ENCODE measurements at places on chromosomes 2 and 18. TPM values are rescaled to one million over a fixed set of nuclear protein-coding genes. Genes with fewer than 3 reads are reported as not detected.

Gene RAB31
- 0.45 TPM for total RNA-seq

Gene CRYGD
- total RNA-seq: not detected

Gene OTX1
- total RNA-seq: not detected

Gene SAG
- not detected for total RNA-seq

Gene ARHGAP25
- total RNA-seq: 59.3 TPM

Gene CABLES1
- 1.8 TPM for total RNA-seq

Gene POTEI
- total RNA-seq: not detected

- no peaks in the 10 kb centered on the region for H3K36me3 ChIP-seq
- no peaks in the 10 kb centered on the region for H3K4me1 ChIP-seq
Observed at GRCh38 chr2:232341739-232342126, 36.8 kb upstream of the ALPP start.

- H3K4me3 ChIP-seq: no peak overlapping the region
- H3K27me3 ChIP-seq: no peaks in the 10 kb centered on the region
- no peak overlapping the region for H3K27ac ChIP-seq
- DNase-seq: no peak
- no peaks in the 10 kb centered on the region for H3K4me1 ChIP-seq
Observed at GRCh38 chr18:25510096-25510495, 158.1 kb upstream of the ZNF521 start.

GRCh38 chr2:21104030-21104660 is 19.6 kb upstream of the TDRD15 start:
- no peak for DNase-seq
- no peak overlapping the region for H3K4me3 ChIP-seq
- H3K27me3 ChIP-seq: no peaks in the 10 kb centered on the region
- H3K4me1 ChIP-seq: no peaks in the 10 kb centered on the region
- no peaks in the 10 kb centered on the region for H3K36me3 ChIP-seq
- no peak overlapping the region for H3K27ac ChIP-seq

DNA sequence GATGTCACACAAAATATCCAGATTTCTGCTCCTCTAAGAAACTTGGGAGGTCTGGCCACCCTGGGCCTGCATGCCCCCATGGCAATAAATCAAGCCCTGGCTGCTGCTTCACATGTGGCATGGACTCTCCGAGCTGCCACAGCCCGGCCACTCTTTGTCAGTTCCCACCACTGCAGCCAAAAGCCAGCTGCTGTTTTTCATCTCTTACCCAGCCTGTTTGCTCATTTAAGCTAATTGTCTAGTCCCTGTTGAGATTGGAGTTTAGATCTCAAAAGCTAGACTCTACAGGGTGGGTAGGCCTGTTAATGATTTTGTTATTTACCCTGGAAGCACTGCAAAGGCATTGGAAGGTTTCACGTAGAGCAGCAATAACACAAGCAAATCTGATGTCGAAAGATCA is 20.9 kb upstream of the ANXA4 start:
- no peaks in the 10 kb centered on the region for H3K27me3 ChIP-seq
- no peak overlapping the region for H3K4me3 ChIP-seq
- peaks cover 6% of the 10 kb centered on the region for H3K4me1 ChIP-seq
- no peaks in the 10 kb centered on the region for H3K36me3 ChIP-seq

DNA sequence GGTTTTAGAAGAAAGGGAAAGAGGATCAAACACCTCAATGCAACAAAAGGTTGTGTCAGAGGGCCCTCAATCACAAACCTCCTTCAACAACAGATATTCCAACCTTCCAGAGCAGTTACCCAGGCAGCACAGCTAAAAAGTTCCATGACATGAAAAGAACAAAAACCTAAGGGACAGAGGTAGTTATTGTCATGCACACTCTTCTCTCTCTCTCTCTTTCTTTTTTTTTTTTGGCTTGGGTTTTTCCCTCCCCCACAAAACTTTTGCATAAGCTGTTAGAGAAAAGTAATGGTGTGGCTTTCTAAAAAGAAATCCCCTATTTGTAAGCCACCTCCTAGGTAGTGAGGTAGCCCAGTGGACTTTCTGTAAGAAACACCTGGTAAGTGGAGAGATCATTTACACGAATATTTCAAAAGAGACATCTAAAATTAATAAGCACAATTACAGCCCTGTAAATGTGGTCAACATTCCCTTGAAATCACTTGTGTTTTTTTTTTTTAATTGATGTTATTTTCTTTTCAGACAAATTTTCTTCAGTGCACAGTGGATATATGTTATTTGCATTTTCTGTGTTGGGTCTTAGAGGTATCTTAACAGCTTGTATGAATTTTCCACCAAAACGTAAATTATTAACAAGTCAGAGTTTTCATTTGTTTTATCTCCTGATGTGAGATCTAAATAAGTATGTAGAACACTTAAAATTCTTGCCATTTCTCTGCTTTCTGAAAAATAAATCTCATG is 48.4 kb downstream of the ZEB2 start:
- DNase-seq: peak; percentile 14
- peaks cover 32% of the 10 kb centered on the region for H3K4me1 ChIP-seq
- peak overlapping the region; percentile 69 for H3K27ac ChIP-seq
- peaks cover 5% of the 10 kb centered on the region for H3K36me3 ChIP-seq

GRCh38 chr2:8918412-8918811 is 81.0 kb upstream of the KIDINS220 start:
- no peak overlapping the region for H3K27ac ChIP-seq
- H3K4me1 ChIP-seq: no peaks in the 10 kb centered on the region
- no peak overlapping the region for H3K4me3 ChIP-seq
- no peak for DNase-seq
- H3K36me3 ChIP-seq: no peaks in the 10 kb centered on the region

DNA sequence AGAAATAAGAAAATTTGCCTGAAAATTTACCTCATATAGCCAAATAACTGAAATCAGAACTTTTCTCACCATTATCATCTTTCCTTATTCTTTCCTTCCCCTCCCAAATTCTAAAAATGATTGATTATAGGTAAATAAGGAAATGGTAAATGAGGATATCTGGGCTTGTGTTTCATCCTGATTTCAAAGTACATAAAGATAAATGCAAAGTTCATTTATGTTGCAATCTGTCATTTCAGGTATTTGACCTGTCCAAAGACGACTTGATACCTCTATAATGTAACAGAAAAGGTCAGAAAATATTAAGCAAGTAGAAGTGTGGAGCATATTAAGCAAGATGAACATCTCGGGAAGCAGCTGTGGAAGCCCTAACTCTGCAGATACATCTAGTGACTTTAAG is 3.4 kb downstream of the RBBP8 start:
- H3K4me3 ChIP-seq: no peak overlapping the region
- no peak overlapping the region for H3K27ac ChIP-seq
- peaks cover 7% of the 10 kb centered on the region for H3K27me3 ChIP-seq
- H3K36me3 ChIP-seq: peaks cover 49% of the 10 kb centered on the region
- DNase-seq: no peak

GRCh38 chr2:36570416-36570815 is 27.6 kb downstream of the FEZ2 start:
- H3K4me1 ChIP-seq: peaks cover 2% of the 10 kb centered on the region
- H3K27ac ChIP-seq: no peak overlapping the region
- no peak for DNase-seq
- H3K4me3 ChIP-seq: no peak overlapping the region
- H3K36me3 ChIP-seq: peaks cover 40% of the 10 kb centered on the region

DNA sequence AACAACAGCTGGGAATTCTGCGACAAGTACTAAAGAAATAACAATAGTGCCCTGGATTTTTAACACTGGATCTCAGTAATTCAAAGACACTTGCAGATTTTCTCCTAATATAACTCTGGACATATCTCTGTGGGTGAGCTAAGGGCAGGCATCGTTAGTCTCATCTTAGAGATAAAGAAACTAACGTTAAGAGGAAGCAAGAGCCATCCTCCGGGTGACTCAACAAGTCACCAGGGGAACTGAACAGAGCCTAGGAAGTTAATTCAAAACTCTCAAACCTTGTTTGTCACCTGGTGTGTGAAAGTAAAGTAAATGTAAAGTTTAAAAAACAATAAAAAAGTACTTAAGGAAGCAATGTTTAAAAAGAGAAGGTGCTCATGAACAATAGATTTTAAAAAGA is 41.6 kb upstream of the NRP2 start:
- H3K27me3 ChIP-seq: peaks cover 5% of the 10 kb centered on the region
- peaks cover 5% of the 10 kb centered on the region for H3K4me1 ChIP-seq
- no peak overlapping the region for H3K27ac ChIP-seq
- no peak for DNase-seq

DNA sequence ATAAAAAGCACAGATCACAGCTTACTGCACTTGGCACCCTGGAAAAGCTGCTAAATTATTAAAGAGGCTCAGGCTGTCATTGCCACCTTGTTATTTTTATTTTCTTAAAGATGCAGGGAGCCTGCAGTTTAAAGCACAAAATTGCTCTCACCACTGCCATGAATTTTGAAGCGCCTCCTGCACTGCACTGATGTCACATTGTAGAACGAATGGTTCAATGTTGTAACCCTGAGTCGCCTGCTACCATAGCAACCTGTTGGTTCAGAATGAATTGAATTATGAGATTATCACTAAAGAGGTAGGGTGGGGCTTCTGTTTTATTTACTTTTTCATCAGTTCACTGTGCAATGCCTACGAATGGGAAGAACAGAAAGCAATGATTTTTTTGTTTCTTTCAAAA is 16.5 kb downstream of the SCG2 start:
- H3K36me3 ChIP-seq: no peaks in the 10 kb centered on the region
- H3K4me3 ChIP-seq: no peak overlapping the region
- H3K27me3 ChIP-seq: no peaks in the 10 kb centered on the region

DNA sequence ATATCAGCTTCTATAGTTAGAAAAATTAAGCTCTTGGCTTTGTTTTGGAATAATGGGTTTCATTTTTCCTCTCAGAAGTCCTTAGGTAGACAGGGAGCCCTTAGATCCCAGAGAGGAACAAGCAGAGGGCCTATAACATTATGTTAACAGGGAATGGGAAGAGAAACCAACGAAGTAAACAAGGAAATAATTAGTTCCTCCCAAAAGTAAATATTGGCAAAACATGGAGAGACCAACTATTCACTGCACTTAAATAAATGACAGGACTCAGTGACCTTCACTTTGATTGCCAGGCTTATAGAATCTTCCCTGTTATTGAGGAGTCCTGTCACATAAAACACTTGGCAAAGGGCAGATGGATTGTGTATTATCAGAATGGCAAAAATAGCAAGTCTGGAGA is 5.3 kb downstream of the CRIM1 start:
- H3K27me3 ChIP-seq: peaks cover 45% of the 10 kb centered on the region
- no peak for DNase-seq
- no peak overlapping the region for H3K27ac ChIP-seq
- no peak overlapping the region for H3K4me3 ChIP-seq
- H3K36me3 ChIP-seq: no peaks in the 10 kb centered on the region

DNA sequence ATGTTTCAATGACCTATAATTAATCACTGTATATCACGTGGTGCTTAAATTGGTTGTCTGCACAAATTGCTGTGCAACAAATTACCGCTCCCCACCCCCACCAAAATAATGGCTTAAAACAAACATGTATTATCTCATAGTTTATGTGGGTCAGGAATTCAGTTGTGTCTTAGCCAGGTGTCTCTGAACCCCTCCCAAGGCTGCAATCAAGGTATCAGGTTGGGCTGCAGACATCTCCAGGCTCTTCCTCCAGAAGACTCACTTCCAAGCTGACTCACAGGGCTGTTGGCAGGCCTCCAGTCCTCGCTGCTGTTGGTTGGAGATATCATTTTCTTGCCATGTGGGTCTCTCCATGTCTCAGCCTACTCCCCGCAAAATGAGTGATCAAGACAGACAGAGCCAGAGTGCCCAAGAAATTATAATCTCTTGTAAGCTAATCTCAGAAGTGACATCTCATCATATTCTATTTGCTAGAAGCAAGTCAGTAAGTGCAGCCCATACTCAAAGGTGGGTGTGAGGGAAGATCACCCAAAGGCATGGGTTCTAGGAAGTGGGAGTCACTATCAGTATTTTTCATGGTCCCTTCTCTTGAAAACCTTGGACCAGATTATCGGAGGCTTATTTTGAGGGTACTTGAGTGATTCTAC is 38.4 kb downstream of the SPC25 start:
- H3K27ac ChIP-seq: no peak overlapping the region
- H3K36me3 ChIP-seq: peaks cover 5% of the 10 kb centered on the region
- no peaks in the 10 kb centered on the region for H3K4me1 ChIP-seq

DNA sequence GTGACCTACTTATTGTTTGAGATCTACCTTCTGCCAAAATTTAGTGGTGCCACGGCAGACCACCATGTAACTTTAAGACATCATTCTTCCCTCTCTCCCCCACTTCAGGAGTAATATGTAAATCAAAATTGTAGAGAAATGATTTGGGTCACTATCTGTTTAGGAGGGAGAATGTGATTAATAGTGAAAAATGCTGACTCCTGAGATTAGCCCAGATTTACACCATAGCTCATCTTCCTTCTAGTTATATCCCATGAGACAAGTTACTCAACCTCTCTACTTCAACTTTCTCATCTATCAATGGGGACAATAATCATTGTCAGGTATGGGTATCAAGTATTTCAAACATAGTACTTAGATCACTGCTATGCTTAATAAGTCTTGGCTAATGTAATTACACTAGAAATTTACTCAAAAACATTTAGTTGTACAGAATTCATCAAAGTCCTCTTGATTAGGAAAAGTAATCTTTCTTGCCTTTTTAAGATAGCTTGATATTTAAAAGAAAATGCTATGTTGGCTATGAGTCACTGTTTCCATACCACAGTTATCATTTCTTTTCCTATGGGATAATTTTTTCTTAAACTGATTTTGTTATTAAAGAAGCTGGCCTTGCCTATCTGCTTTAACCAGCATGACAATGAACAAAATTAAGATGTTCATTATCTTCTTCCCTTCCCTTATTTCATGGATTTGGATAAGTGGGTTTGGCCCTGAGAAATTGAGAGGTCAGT is 1038.9 kb upstream of the ZEB2 start:
- no peak for DNase-seq
- no peak overlapping the region for H3K4me3 ChIP-seq
- H3K27me3 ChIP-seq: no peaks in the 10 kb centered on the region
- no peak overlapping the region for H3K27ac ChIP-seq
- no peaks in the 10 kb centered on the region for H3K4me1 ChIP-seq

DNA sequence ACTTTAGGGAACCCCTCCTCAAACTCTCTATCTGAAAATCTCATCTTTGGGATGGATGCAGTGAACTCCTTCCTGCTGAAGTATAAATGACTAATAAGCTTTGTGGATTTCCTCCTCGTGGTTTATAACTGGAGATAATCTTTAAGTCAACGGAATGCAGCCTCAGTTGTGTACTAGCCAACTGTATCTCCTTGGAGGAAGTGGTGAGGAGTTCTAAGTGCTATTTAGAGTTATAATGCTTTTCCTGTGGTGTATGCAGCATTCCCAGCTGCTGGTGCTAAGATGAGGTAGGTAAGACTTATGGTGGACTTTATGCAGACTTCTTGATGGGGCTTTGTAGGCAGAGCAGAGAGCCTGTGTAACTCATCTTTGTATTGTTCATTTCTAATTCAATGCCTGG is 90.9 kb downstream of the LYPD6B start:
- no peaks in the 10 kb centered on the region for H3K4me1 ChIP-seq
- no peak for DNase-seq
- H3K27me3 ChIP-seq: peaks cover 11% of the 10 kb centered on the region

DNA sequence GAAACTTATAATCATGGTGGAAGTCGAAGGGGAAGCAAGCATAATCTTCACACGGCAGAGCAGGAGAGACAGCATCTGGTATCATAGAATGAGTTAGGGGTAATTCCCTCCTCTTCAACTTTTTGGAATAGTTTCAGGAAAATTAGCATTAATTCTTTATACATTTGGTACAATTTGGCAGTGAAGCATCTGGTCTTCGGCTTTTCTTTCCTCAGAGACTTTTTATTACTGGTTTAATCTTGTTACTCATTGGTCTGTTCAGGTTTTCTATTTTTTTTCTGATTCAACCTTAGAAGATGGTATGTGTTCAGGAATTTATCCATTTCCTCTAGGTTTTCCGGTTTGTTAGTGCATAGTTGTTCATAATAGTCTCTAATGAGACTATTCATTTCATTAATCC is 39.7 kb upstream of the ABCA12 start:
- H3K27me3 ChIP-seq: no peaks in the 10 kb centered on the region
- no peaks in the 10 kb centered on the region for H3K4me1 ChIP-seq

GRCh38 chr2:151306621-151307020 is 17.2 kb upstream of the NMI start:
- no peaks in the 10 kb centered on the region for H3K4me1 ChIP-seq
- H3K36me3 ChIP-seq: no peaks in the 10 kb centered on the region
- no peak overlapping the region for H3K27ac ChIP-seq

All from activated CD8-positive, alpha-beta T cell treated with anti-CD3 and anti-CD28 coated beads for 36 hours (primary cell).